ENCODE measurements at places on chromosomes 2 and 18. TPM values are rescaled to one million over a fixed set of nuclear protein-coding genes. Genes with fewer than 3 reads are reported as not detected.

DNA sequence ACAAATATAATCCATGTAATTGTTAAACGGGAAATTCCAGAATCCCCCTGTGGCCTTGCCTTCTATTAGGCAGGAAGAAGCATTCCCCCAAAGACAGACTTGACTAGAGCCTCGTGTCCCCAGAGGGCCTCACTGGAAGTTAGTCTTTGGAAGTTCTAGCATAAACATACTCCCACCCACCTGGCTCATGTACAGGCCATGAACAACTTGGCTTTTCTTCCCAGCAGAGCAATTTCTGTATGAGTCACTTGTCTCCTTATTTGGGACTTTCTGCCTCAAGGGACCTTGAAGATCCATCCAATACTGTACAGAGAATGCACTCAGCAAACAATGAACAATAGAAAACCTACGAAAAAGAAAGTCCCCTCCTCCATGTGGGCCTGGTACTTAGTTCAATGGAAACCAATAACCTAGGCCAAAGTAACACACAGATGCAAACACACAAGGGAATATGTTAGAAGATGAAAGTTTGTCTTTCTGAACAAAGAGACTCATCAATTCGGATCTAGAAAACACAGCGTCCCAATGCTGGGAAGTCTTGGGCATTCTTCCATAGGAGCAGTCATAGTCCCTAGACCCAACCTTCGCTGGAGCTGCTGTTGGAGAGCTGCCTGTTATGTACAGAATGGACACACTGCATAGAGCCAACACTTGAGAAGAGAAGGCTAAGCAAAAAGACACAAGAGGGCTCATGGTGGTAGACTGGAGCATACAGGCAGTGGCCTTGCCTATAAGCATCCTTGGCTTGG is 303.5 kb downstream of the HRH4 start:
- no peak for DNase-seq

GRCh38 chr18:3448838-3449511 is 997 bp upstream of the TGIF1 start:
- no peak for DNase-seq

DNA sequence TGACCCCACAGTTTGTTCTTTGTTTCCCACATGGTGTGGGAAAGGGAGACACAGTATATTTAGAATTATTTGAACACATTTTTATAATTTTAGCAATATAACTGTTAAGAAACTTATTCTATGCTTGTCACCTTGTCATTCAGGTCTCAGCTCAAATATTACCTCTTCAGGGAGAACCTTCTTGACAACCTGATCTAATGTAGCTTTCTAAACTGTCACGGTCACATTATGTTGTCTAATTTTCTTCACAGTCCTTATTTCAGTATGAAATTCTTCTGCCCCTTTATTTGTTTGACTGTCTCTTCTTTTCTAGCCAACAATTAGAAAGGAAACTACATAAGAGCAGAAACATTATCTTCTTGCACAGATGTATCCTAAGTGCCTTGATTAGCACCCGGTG is 304.3 kb upstream of the PARD3B start:
- DNase-seq: no peak

DNA sequence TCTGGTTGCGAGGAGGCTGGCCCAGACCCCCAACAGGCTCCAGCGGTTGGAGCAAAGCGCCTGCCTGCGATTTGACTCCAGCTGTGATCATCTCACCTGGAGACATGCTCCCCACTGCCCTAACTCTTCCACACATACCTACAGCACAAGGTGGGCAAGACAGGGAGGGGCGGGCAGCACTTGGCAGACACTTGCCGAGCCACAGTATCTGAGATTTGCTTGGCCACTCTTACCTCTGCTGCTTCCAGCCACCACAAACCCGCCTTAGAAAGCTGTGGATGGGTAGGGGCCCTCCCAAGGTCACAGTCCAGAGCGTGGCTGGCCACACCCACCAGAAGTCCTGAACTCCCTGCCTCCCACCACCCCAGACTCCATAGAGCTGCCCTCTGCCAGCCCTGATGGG is 8.2 kb downstream of the CYP26B1 start:
- DNase-seq: no peak

GPR45 gene
- total RNA-seq: not detected

C18orf54 gene
- 5.7 TPM for total RNA-seq

PDE1A gene
- 0.06 TPM for total RNA-seq

- DNase-seq: no peak
Observed at GRCh38 chr2:9167718-9168657, 38.6 kb upstream of the ASAP2 start.

DHRS9 gene
- not detected for total RNA-seq

SULT1C2 gene
- not detected for total RNA-seq

Data from glomerular endothelial cell (primary cell).